Peyer's patch (tissue), 4 donors: ENCODE measurements at places on chromosomes 6 and 20.

DNA sequence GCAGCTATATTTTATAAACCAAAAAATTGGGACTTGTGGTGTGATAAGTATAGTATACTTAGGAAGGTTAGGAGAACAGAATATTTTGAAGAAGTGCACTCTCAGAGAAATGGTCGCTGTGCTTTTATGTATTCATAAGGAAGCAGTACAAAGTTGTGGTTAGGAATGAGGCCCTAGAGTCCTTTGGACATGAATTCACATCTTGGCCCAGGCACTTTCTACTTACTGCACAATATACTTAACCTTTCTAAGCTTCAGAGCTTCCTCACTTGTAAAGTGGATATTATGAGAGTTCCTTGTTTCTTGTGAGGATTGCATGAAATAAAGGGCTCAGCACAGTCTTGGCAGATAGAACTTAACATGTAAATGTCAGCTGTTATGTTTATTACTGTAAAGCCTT is 21.0 kb upstream of the SERINC3 start:
- no peak for DNase-seq

GRCh38 chr20:23374441-23374840 is 12.5 kb downstream of the GZF1 start:
- no peak for DNase-seq

DNA sequence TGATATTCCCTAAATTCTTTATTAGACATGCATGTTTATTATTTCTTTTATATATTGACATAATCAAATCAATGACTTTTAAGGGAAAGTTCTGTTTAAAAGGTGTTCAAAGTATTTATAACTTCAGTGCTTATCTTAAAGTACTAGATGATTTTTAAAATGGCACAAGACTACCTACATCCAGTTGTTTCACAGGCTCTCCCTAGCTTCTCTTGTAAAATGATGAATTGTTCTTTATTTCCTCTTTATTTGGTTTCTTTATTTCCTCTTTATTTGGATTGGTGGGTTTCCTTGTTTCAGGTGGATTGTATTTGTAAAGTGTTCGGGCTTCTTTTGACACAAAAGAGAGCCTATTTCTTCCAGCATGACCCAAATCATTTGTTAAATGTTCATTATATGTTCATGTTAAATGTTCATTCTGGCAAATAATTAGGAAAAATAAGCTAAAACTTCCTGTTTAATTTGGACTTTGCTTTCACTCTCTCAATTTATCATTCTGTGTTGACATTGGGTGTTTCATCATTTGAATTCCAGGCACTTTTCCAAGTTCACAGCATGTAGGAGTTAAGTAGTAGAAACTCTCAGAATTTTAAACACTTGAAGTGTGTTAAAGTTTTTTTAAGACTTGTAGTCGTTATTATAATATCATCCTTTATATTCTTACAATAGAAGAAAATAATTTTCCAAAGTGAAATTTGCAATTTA is 24.6 kb downstream of the MLIP start:
- DNase-seq, result no peak

DNA sequence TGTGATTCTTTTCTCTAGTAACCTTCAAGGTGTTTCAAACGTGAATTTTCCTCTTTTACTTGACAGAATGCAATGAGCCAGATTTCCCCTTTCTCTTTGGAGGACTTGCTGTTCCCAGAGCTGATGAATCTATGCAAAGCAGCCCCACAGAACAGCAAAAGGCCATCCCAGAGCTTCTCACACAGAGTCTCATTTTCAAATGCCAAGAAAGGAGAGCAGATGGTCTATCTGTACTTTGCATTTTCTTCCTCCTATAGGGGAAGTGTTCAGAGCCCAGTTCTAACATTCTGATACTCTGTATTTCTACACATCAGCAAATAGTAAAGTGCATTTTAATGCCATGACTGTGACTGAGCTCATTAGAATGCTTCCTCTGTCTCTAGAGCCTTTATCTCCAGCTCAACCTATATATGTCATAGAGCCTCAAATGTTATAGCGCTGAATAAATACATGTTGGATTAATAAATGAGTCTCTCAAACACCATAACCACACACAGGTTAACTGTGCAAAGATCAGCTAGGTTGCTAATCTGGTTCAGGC is 81.8 kb upstream of the EYA4 start:
- no peak for DNase-seq

DNA sequence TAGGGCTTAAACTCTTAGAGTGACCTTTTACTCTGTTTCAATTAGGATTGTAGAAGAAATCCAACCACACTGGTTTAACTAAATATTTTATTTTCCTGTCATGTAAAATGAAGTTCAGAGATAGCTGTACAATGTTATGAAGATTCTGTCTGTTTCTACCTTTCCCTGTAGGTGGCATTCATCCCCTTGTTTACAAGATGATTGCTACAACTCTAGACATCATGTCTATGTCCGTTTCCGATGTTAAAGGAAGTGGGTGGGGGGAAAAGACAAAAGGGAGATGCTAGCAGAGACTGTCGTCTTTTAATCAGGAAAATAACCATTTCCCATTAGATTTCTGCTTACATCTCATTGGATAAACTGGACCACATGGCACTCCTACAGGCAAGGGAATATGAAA is 30.9 kb upstream of the RIMS1 start:
- no peak for DNase-seq
